ENCODE measurements at places on chromosomes 13 and 19. TPM values are rescaled to one million over a fixed set of nuclear protein-coding genes. Genes with fewer than 3 reads are reported as not detected.

- no peak for DNase-seq
- no peaks in the 10 kb centered on the region for H3K36me3 ChIP-seq
- no peaks in the 10 kb centered on the region for H3K4me1 ChIP-seq
- no peaks in the 10 kb centered on the region for H3K27me3 ChIP-seq
- no peak overlapping the region for H3K27ac ChIP-seq
Measured at GRCh38 chr13:40220299-40220935, 446.0 kb downstream of the FOXO1 start.

DNA sequence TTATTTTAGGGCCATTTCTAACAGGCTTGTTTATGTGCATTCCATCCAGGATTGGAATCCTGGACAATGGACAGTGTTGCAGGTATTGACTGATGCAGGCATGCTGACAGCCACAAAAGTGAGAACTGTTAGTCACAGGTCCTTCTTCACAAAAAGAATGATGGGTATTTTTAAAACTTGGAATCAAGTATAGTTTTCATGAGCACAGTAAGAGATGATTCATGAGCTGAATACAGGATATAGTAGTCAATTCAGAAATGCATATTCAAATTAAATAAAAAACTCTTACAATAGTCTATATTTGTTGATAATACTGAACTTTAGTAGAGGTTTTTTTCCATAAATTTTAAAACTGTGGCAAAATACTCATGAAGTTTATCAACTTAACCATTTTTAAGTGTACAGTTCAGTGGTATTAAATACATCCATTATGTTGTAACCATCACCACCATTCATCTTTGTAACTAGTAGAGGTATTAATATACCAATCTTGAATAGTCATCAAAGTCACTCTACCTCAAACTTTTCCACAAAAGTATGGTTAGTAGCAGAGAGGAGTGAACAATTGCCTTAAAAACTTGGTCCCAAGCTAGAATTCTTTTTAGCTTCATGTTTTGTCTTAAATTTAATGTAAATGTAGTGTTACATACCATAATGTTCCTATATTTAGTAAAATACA lies 79.5 kb downstream of the KCNRG start:
- no peaks in the 10 kb centered on the region for H3K27me3 ChIP-seq
- H3K4me1 ChIP-seq: no peaks in the 10 kb centered on the region
- no peak overlapping the region for H3K27ac ChIP-seq
- H3K4me3 ChIP-seq: no peak overlapping the region
- H3K36me3 ChIP-seq: peaks cover 4% of the 10 kb centered on the region
- no peak for DNase-seq

DNA sequence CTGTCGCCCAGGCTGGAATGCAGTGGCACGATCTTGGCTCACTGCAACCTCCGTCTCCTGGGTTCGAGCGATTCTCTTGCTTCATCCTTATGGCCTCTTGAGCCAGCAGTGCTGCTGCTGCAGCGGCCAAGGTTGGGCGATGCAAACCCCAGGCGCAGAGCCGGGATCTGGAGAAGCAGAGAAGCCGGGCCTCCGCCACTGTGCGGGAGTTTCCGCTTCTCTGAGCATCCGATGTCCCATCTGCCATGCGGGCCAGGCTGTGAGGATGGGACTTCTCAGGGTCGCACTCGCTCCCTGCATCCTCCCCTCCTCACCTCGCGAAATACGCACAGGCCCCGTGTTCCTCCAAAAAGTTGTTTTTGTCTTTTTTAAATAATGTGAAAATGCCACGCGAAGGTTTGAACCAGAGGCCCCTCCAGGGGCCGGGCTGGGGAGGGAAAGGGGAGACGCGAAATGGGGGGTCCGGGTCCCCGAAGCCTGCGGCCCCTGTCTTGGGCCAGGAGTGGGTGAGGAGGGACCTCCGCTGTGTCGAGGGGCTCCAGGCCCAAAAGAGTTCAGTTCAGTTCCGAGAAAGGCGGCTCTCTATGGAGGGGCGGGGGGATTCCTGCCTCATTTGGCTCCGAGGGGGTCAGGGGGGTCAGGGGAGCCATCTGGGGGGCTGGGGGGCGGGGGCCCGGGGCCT lies 15.9 kb downstream of the CYTH2 start:
- H3K27me3 ChIP-seq: no peaks in the 10 kb centered on the region
- H3K4me3 ChIP-seq: no peak overlapping the region
- H3K36me3 ChIP-seq: no peaks in the 10 kb centered on the region
- H3K4me1 ChIP-seq: peaks cover 29% of the 10 kb centered on the region
- H3K27ac ChIP-seq: no peak overlapping the region

- DNase-seq: no peak
- H3K27ac ChIP-seq: no peak overlapping the region
- peaks cover 62% of the 10 kb centered on the region for H3K36me3 ChIP-seq
Measured at GRCh38 chr19:34351382-34351826, 13.6 kb upstream of the GPI start.

Gene STARD13
- 15.4 TPM for polyA plus RNA-seq
